Caudate nucleus (tissue), 63 donors: ENCODE measurements at places on chromosomes 13 and 19.

DNA sequence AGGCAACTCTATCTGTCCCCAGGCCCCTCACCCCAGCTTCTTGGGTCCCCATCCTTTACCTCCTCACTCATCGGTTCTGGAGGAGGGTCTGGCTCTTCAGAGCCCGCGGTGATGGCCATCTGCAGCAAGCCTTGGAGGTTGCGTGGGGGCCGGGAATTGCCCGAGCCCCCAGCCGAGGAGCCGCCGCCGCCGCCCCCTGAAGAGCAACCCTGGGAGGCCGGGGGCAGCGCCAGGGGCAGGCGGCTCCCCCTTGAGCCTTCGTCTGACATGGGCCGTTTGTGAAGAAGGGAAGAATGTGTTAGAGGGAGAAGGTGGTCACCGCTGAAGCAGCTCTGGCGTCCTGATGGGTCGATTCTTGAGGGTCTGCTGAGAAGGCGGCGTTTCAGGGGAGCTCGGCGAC lies 570 bp downstream of the HSPBP1 start:
- no peak for DNase-seq

DNA sequence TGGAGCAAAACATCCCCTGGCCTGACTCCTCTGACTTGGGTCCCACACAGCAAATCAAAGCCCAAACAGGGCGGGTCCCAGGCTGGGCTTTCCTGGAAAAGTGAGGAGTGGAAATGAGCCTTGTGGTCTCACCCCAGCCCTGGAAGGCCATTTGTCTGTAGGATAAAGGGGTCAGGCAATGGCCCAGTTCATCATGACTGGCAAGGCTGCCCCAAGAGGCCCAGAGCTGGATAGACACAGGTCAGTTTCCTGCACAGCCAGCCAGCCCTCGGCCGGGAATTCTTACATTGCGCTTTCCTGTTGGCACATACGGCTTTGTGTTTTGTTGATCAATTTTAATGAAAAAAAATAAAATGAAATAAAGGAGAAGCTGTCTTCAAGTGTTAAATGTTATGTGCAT lies 174.3 kb downstream of the TSHZ3 start:
- no peak for DNase-seq

DNA sequence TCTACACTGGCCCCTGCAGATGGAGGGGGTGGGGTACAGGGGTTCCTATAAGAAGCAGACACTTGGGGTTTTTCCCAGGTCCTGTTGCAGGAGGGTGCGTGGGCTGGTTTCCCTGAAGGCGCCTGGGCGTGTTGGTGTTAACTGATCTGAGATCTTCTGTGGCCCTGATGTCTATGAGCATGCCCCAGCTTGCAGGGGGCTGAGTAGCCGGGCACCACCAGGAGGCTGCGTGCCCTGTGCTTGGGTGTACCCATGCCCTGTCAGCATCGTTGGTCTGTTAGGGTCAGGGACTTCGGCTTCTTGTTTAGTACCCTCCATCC lies 45.3 kb downstream of the CAPN12 start:
- DNase-seq, result no peak

DNA sequence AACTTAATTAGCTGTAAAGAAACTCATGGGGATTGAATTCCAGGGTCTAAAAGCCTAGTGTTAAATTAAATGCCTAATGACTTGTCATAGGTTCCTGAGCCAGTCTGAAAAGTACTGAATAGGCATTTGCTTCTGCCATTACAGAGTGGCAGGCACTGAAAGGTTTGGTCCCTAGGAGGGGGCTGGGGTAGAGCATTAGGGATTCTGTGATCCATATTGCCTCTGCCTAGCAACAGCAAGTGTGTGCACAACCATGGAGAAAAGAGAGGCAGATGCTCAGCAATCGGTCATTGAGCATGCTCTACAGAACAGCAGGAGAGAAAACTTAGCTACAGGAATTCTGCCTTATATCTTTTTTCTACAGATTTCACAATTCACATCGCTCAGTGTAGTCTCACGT lies 133.5 kb downstream of the TRPC4 start:
- no peak for DNase-seq

DNA sequence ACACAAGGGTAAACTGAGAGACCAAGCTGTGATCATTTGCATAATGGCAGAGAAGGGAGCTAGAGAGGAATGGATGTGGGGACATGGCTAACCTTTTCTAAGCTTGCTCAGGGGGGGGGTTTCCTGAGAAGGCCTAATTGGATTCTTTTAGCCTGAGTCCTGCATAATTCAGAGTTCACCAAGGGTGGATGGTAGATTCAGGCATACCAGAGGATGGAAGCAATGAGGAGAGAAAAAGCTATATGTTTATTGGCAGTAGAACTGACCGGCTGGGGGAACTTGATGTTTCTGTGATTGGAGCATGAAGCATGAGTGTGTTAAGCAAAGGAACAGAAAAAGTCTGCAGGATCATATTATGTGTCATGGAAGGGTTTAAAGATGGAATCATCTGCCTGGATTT lies 65.9 kb upstream of the KLF12 start:
- no peak for DNase-seq

DNA sequence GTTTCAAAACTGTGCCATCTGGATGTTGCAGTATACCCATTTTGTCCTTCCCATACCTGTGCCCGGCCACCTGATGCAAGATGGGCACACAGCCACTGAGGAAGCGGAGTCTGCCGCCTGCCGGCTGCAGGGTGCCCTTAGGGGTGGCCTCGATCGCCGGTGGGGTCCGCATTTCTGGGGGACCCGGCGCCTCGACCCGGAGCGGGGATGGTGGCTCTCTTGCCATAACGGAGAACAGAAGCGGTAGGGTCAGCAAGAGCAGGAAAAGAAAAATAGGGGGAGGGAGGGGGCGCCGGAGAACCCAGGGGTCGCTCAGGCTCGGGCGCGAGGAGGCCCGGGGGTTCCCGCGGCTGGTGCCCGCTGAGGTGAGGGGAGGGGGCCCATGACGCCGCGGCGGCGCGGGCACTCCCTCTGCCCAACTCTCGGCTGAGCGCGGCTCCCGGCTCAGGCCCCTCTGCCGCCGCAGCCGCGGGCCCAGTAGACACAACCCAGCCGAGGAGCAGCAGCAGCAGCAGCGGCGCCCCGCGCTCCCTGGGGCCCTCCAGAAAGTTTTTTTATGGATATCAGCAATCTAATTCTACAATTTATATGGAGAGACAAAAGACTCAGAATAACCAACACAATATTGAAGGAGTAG lies 13.8 kb upstream of the CYP4F2 start:
- DNase-seq, result no peak
